ENCODE measurements at places on chromosomes 5 and 9.

- no peak for DNase-seq
Measured at GRCh38 chr5:67092535-67092934, 104.1 kb downstream of the CD180 start.

GRCh38 chr5:37838152-37838932 is 1.5 kb downstream of the GDNF start:
- DNase-seq: no peak

- DNase-seq: no peak
Measured at GRCh38 chr5:10329820-10330481, 22.2 kb upstream of the CMBL start.

DNA sequence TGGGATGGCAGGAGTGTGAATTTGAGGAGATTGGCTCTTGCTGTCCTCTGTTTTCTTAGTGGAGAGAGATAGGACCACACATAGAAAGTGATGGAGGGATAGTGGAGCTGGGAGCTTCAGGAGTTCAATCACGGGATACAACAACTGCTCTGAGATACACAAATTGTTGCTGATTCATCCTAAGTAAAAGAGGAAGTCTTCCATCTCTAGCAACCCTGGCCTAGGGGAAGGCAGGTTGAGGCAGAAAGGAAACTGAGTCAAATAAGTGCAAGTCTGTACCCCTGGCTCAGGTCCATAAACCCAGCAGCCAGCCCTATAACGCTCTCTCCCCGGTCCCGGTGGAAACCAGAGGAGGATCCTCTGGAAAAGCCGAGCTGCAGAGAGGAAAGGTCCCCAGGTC is 97.7 kb downstream of the ADCY2 start:
- no peak for DNase-seq

DNA sequence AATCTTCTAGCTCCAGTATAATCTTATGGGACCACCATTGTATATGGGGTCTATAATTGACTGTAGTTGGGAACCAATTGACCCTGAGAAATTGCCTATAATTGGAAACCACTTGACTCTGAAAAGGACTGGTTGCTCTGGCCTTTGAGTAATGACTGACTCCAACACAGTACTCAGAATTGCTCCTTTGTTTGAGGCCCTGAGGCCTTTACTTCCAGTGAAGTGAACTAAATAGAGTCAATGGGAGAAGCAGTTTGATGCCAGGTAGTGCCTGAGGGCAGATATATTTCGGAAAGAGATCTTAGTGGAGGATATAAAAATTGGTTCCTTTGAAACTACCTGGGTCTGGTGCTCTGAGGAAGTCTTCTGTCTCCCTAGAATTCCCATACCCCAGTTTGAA is 16.0 kb upstream of the TMEM171 start:
- no peak for DNase-seq

Measured in activated T-cell treated with anti-CD3 and anti-CD28 coated beads, Interleukin-2, amount 50 U/mL, for 4 hours (primary cell).